ENCODE measurements at places on chromosomes 1 and 21. TPM values are rescaled to one million over a fixed set of nuclear protein-coding genes. Genes with fewer than 3 reads are reported as not detected.

MSH4 gene
- total RNA-seq = 1.5 TPM

LCE1C gene
- not detected for total RNA-seq

ATG4C gene
- total RNA-seq = 41.1 TPM

ADGRL4 gene
- total RNA-seq = 5.6 TPM

RNU1-2 gene
- total RNA-seq = 5,167 TPM

OR2AK2 gene
- total RNA-seq = 4.6 TPM

KIAA1614 gene
- total RNA-seq = 10.8 TPM

TCHHL1 gene
- not detected for total RNA-seq

NBPF3 gene
- total RNA-seq = 11.7 TPM

NR0B2 gene
- not detected for total RNA-seq

CLDN14 gene
- not detected for total RNA-seq

APOBEC4 gene
- not detected for total RNA-seq

KCNE2 gene
- not detected for total RNA-seq

PAQR6 gene
- 183 TPM for total RNA-seq

FMO1 gene
- total RNA-seq = not detected

PYCR2 gene
- total RNA-seq = 72.5 TPM

TARBP1 gene
- 130 TPM for total RNA-seq

CCT3 gene
- total RNA-seq = 138 TPM

NMNAT2 gene
- total RNA-seq = 140 TPM

FCRL5 gene
- total RNA-seq = not detected

PRKAA2 gene
- 15.6 TPM for total RNA-seq

DLGAP3 gene
- 192 TPM for total RNA-seq

SPRR1B gene
- total RNA-seq = not detected

All from dorsolateral prefrontal cortex (tissue), 122 donors.